Midbrain (tissue), 1 donor: ENCODE measurements at places on chromosomes 16 and 17.

- peak; percentile 29 for DNase-seq
Observed at GRCh38 chr16:67936124-67936879, at the start of gene PSMB10. Gene PSMB10, minus strand, starts transcription at chr16:67936850. Its CDS starts 101 bp downstream, at chr16:67936749.

- no peak for DNase-seq
Observed at GRCh38 chr17:8753976-8754440, 4.3 kb downstream of the SPDYE4 start.

GRCh38 chr17:38620551-38621277 is 15.0 kb upstream of the SRCIN1 start:
- no peak for DNase-seq

- no peak for DNase-seq
Observed at GRCh38 chr17:20026960-20027359, 17.8 kb downstream of the SPECC1 start.
